Activated T-cell treated with anti-CD3 and anti-CD28 coated beads, Interleukin-2, amount 50 U/mL, for 4 hours (primary cell): ENCODE measurements at places on chromosomes 7 and 10. TPM values are rescaled to one million over a fixed set of nuclear protein-coding genes. Genes with fewer than 3 reads are reported as not detected.

Gene GRM8
- not detected for total RNA-seq

DNA sequence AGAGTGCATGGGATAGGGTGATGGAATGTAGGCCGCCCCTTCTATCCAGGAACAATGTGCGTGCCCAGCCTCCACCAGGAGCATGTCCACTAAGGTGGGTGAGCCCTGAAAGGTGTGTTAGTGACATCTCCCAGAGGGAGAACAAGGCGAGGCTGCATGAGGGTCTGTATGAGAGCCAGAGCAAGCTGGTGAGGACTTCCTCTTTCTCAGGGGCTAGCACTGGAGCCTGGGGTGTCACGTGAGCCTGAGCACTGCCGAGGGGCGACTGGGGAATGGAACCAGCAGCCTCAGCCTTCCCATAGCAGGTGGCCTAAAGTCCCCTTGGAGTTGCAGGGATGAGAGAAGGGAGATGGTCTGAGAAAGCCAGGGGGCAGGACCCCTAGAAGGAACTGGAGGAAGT is 156.3 kb upstream of the COBL start:
- DNase-seq, result no peak

Gene TMEM273
- total RNA-seq, result 45.6 TPM

GRCh38 chr10:101330631-101331225 is 23.2 kb upstream of the BTRC start:
- no peak for DNase-seq

DNA sequence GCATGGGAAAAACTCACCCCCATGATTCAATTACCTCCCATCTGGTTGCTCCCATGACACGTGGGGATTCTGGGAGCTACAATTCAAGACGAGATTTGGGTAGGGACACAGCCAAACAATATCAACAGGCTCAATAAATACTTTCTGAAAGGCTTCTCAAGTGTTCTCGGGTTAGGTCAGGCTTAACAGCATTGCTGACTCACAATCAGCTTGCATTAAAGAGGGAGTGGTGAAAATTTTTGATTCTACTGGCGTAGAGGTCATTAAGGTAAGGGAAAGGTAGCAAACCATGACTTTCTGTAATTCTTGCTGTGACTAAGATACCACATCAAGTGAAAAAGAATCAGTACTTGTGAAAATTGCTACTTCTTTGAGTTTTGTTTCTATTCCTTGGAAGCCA is 126.4 kb downstream of the JCAD start:
- DNase-seq, result no peak

Gene AGBL3
- 1.2 TPM for total RNA-seq

Gene CNNM1
- 0.58 TPM for total RNA-seq

Gene SPDYE2B
- not detected for total RNA-seq

Gene NOC3L
- total RNA-seq, result 48.8 TPM
